ENCODE measurements at places on chromosomes 1 and 21.
A peak's percentile ranks its signal among the peaks of the same experiment; 100 is the strongest.

GRCh38 chr1:38055398-38055797 is 8.8 kb upstream of the POU3F1 start:
- DNase-seq = no peak

DNA sequence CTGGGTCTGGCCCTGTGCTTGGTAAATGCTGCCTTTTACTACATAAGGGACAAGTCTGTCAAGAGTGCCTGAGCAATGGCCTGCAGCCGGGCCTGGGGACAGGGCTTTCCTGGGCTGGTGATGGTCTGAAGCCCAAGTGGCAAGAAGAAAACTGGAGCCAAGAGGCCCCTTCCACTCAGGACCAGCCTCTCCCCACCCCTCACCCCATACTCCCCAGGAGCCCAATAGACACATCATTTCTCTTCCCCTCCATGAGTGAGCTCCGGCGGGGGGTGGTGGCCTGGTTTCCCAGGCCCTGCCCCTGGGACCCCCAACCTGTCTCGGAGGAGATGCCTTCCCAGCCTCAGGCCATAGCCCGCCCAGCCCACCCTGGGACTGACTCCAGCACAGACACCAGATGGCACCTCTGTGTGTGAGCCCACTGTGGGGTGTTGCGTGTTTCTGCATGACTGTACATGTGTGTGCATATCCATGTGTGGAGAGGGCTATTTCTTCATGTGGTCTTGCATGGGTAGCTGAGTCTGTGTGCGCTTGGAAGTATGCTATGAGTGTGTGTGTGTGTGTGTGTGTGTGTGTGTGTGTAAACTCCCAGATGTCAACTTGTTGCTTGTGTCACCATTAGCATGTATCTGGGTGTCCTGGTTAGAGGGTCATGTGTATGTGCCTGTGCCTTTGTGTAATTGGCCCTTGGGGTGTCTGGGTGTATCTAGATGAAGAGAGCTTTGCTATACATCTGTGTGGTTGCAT is 14.3 kb upstream of the LRP8 start:
- no peak for DNase-seq

GRCh38 chr1:205658943-205659581 is 21.2 kb downstream of the SLC45A3 start:
- peak; percentile 72 for DNase-seq

DNA sequence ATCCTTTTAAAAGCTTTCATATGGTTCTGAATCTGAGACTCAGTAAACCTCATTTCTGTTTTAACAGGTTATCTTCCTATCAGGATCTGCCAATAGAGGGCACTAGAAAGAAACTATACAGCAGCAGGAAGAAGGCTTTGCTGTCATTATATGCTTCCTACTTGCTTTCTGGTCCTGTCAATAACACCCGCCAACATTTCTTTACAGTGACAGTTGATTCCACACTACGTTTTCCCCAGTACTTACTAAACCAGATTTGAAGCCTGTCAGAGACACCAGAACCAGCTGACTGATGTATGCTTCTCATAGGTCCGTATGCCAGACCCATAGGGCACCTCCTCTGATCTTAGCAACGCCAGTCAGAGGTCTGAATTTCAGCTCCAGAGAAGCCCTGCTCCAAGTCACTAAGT is 341.0 kb upstream of the NEGR1 start:
- no peak for DNase-seq

DNA sequence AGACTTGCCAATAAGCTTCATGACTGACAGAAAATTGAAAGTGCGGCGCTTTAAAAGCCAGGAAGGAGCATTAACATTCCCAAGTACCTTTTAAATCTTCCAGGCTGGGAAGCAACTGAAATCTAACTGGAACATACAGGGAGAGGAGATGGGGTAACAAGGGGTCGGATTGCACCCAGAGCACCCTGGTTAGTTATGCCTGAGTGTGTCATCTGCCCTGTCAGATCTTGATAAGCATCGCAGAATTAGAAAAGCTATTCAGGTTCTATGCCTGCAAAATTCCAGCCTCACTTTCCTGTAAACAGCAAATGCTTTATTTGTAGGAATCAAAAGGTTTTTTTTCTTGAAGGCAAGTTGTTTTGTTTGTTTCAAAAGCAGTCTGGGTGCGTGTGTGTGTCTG is 58.5 kb downstream of the SERBP1 start:
- no peak for DNase-seq

DNA sequence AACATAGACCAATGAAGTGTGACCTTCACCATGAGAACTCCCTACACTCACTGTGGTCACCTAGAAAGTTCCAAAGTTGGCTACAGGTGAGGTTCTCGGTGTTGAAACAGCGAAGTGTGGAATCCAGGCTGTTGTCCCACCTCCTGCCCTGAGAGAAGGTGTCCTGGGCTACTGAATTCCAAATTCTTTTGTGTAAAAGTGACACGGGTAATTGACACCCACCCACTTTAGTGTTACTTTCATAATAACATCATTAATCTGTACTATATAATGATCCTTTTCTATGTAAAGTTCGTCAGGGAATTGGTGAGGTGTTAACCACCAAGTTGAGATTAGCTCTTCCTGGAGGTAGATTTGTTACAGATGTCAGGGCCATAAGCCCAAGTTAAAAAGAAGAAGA is 690.7 kb downstream of the RWDD3 start:
- DNase-seq = no peak

DNA sequence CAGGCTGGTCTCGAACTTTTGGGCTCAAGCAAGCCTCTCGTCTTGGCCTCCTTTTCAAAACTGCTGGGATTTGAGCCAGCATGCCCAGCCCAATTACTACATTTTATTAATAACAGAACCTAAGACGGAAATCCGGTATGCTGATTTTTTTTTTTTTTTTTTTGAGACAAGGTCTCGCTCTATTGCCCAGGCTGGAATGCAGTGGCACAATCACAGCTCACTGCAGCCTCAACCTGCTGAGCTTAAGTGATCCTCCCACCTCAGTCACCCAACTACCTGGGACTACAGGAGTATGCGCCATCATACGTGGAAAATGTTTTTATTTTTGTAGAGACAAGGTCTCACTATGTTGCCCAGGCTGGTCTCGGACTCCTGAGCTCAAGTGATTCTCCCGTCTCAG is 20.2 kb downstream of the ACBD3 start:
- DNase-seq = no peak

- no peak for DNase-seq
These were observed 177.4 kb upstream of the NRIP1 start for GRCh38 chr21:15241997-15242736.

- no peak for DNase-seq
These were observed 67.0 kb downstream of the TBX19 start for GRCh38 chr1:168347630-168348029.

DNA sequence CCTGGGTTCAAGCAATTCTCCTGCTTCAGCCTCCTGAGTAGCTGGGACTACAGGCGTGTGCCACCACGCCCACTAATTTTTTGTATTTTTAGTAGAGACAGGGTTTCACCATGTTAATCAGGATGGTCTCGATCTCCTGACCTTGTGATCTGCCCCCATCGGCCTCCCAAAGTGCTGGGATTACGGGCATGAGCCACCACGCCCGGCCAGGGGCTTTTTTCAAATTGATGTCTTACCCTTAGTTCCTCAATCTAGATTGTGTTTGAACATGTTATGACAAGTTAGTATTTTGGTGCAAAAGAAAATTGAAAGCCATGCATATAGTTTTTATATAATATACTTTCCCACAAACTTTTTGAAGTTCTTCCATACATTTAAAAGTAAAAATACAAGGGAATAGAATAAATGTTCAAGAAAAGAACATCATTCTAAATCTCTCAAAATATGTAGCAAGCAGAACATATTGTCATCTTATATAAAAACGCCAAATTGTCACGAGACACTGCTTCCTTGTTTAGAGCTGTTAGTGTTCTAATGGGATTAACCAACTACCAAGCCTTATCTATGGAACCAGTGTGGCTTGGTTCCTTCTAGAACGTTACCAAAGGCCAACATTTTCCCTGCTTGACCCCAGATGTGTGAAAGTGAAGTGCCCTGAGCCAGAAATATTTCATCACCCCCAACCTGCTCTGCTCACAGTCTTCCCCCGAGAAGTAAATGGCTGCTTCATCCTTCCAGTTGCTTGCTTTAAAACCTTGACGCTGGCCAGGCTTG is 9.5 kb upstream of the PLEKHM2 start:
- no peak for DNase-seq

GRCh38 chr21:37700641-37701202 is 215.5 kb downstream of the KCNJ6 start:
- no peak for DNase-seq

- no peak for DNase-seq
These were observed 71.8 kb downstream of the DUSP10 start for GRCh38 chr1:221670081-221670480.

- no peak for DNase-seq
These were observed 12.2 kb downstream of the FH start for GRCh38 chr1:241507189-241507863.

GRCh38 chr1:61173118-61173517 is 90.8 kb downstream of the NFIA start:
- no peak for DNase-seq

- DNase-seq = no peak
These were observed 51.8 kb downstream of the FBXO42 start for GRCh38 chr1:16300436-16300835.

DNA sequence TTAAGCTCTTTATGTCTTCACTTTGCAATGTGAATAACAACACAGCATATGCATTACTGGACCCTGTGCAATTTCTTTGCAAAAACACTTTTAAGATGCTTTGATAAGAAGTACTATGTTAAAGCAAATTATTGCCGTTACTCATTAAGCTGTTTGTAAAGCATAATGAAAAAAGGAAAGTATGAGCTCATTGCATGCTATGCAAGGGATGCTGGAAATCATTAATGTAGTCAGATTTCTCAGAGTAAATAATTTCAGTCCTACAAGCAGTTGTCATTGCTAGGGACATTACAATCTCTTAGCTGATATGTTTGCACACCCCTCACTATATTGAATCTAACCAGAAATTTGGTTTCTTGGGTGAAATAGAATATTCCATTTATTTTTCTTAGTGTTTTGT is 982.5 kb upstream of the ADGRL2 start:
- no peak for DNase-seq

GRCh38 chr1:243477731-243478290 is 222.0 kb downstream of the SDCCAG8 start:
- no peak for DNase-seq

- DNase-seq = no peak
These were observed 42.9 kb upstream of the ZNF326 start for GRCh38 chr1:89951766-89952604.

DNA sequence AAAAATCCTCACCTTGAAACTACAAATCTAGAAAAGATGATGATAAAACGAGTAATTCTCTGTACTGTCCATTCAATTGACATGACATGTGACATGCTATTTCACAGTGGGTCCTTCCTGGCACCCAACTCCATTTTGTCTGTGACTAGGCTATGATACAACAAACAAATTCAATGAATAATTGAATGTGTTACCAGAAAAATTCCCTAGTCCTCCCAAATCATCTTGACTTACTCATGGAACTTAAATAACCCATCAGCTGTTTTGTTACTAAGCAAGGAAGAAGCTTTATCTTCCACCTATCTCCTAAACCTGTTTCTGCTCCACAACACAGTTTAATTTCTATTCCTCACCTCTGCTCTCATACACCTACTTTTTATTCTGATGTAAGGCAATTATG is 30.4 kb downstream of the B3GALNT2 start:
- no peak for DNase-seq

GRCh38 chr21:16427587-16428087 is 697.9 kb downstream of the USP25 start:
- no peak for DNase-seq
